Naive thymus-derived CD8-positive, alpha-beta T cell (primary cell): ENCODE measurements at places on chromosomes 11 and 22. TPM values are rescaled to one million over a fixed set of nuclear protein-coding genes. Genes with fewer than 3 reads are reported as not detected.

The OR8G1 gene
- not detected for total RNA-seq

The VSTM5 gene
- total RNA-seq = not detected

The PIWIL4 gene
- 1.6 TPM for total RNA-seq

The MPPED2 gene
- total RNA-seq = 3.3 TPM

The CABP4 gene
- total RNA-seq = 2.9 TPM

The TRIM6 gene
- not detected for total RNA-seq

The KCNA4 gene
- total RNA-seq = not detected

The AMOTL1 gene
- 0.08 TPM for total RNA-seq

The IL18 gene
- total RNA-seq = not detected

The TBX10 gene
- total RNA-seq = not detected

The HOATZ gene
- not detected for total RNA-seq

The KRTAP5-2 gene
- not detected for total RNA-seq

The LGR4 gene
- total RNA-seq = 1.1 TPM

The RIMBP3C gene
- 3.2 TPM for total RNA-seq

The C11orf42 gene
- total RNA-seq = not detected

The MYO7A gene
- total RNA-seq = 0.18 TPM

The TEX54 gene
- total RNA-seq = 0.91 TPM

The PRSS23 gene
- not detected for total RNA-seq

DNA sequence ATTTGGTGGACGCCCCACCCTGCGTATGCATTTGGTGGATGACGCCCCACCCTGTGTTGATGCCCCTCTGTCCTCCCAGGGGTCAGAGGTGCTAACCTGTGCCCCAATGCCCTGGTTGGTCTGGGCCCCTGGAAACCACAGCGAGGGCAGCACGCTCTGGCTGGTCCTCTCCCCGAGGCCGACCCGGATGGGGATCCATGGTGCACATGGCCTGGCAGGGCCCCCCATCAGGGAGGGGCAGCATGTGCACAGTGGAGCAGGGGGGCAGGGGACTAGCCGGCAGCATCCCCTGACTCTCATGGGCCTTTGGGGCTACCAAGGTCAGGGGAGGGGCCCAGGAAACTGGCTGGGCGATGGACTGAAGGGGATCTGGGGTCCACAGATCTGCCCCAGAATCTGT is 7.6 kb upstream of the MUC5AC start:
- DNase-seq = no peak
- H3K4me3 ChIP-seq = no peak overlapping the region
- peaks cover 4% of the 10 kb centered on the region for H3K36me3 ChIP-seq
- peaks cover 5% of the 10 kb centered on the region for H3K4me1 ChIP-seq
- H3K27ac ChIP-seq = no peak overlapping the region
- H3K27me3 ChIP-seq = peaks cover 16% of the 10 kb centered on the region

DNA sequence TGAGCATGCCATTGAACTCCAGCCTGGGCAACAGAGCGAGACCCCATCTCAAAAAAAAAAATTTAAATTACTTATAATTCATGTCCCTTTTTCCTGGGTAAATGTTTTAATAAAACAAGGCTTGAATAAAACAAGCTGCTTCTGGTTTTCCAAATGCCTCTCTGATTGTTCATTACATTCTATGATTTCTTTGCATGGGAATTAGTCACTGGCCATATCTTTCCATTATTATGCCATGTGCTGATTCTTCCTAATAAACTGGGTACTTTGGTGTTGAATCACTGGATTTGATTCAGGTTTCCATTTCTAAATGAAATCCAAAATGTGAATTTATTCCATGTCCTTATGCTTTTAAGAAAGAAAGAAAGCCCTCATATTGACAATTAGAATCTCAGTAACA is 42.6 kb downstream of the ZNF215 start:
- H3K27ac ChIP-seq = no peak overlapping the region
- DNase-seq = no peak

DNA sequence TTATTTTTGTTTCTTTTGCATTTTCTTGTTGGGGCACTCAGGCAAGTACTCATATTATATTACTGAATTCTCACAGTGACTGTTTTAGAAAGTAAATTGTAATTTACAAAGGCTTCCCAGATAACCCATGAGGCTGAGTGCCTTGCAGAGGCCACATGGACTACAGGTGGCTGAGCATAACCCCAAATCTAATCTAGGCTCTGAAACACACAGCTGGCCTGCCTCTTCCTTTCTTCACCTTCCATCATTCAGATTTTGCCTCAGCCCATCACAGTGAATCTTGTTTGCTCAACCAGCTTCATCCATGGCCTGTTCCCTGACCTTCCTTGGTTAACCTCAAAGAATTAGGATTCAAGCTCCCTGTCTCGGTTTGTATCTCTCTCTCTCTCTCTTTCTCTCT is 78.5 kb upstream of the PRDM11 start:
- H3K27me3 ChIP-seq = peaks cover 2% of the 10 kb centered on the region
- H3K4me3 ChIP-seq = no peak overlapping the region
- peaks cover 8% of the 10 kb centered on the region for H3K36me3 ChIP-seq

- H3K36me3 ChIP-seq = no peaks in the 10 kb centered on the region
- DNase-seq = no peak
- peak overlapping the region; percentile 84 for H3K4me3 ChIP-seq
- H3K27me3 ChIP-seq = no peaks in the 10 kb centered on the region
- H3K4me1 ChIP-seq = peaks cover 16% of the 10 kb centered on the region
Measured at GRCh38 chr11:64165481-64165841, 452 bp downstream of the MACROD1 start.

DNA sequence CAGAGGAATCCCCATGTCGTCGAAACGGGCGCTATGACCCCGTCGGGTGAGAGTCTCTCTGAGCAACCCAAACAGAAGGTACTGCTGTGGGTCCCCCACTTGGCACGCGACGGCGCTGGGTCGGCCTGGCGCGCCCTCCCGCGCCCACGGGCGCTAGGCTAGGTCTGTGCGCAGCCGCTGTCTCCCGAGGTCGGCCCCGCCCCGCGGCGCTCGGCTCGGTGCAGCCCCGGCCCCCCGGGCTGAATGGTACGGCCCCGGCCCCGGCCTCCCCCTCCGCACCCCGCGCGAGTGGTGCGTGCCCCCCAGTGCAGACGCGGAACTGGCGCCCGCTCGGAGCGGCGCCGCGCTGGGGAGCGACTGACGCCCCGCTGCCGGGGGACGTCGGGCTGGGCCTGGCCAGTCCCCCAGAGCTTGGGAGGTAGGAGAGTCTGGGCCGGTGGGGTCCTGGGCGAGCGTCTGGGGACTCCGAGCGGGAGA is at the start of gene MADD:
TSS of gene MADD (plus strand) at position 305 of the 477 bp plus-strand sequence.
- peak; percentile 90 for DNase-seq
- H3K27ac ChIP-seq = peak within 1 kb of the TSS; percentile 98
- H3K4me3 ChIP-seq = peak within 1 kb of the TSS; percentile 88
- peaks cover 72% of the 10 kb centered on the region for H3K4me1 ChIP-seq

GRCh38 chr11:118447423-118447822 is 11.1 kb downstream of the KMT2A start:
- no peaks in the 10 kb centered on the region for H3K27me3 ChIP-seq
- peaks cover 49% of the 10 kb centered on the region for H3K36me3 ChIP-seq
- H3K4me1 ChIP-seq = peaks cover 73% of the 10 kb centered on the region
- H3K4me3 ChIP-seq = peak overlapping the region; percentile 11
- no peak for DNase-seq
- peak overlapping the region; percentile 17 for H3K27ac ChIP-seq

DNA sequence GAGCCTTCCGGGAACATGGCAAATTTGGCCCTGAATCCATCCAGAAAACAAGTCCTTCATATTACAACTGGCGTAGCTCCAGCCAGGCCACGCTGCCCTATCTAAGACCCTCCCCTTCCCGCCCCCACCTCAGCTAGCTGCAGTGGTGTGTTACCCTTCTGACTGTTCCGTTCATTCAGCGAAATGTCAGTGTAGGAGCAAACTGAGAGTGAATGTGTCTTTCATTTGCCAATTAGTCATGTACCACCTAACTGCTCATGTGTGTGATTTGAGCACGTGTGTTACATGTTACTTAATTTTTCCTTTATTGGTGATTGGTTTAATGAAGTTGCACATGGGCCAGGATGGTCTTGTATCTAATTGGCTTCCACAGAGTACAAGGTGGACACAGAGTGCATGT is 34.8 kb upstream of the POU2AF1 start:
- H3K36me3 ChIP-seq = no peaks in the 10 kb centered on the region
- DNase-seq = no peak
- peaks cover 29% of the 10 kb centered on the region for H3K4me1 ChIP-seq
- no peaks in the 10 kb centered on the region for H3K27me3 ChIP-seq
- H3K4me3 ChIP-seq = no peak overlapping the region

DNA sequence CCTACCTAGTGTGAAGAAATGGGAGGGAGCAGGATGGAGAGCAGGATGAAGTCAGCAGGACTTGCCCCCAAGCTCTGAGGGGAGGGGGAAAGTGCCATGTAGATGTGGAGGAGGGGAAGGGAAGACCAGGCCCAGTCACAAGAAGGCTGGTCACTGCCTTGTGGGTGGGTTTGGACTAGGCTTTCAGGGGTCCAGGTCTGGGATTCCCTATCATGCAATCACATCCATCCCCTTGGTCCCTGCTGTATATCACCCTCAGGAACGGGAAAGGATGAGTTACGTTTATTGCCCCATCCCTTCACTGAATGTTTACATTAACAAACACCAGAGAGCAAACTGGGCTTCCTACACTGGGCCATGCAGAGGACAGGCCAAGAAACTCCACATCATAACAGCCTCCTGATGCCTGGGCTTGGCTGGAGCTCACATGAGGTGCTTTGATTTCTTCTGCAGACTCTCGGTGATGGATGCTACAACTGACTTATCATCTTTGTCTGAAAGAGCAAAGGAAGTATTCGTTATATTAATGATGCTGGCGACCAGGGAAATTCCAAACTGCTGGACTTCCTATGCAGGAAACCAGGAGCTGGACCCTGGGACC is 5.6 kb downstream of the TMEM86A start:
- no peaks in the 10 kb centered on the region for H3K27me3 ChIP-seq
- peaks cover 36% of the 10 kb centered on the region for H3K4me1 ChIP-seq
- no peak overlapping the region for H3K27ac ChIP-seq
- no peaks in the 10 kb centered on the region for H3K36me3 ChIP-seq
- no peak overlapping the region for H3K4me3 ChIP-seq

GRCh38 chr11:3735827-3736226 is 61.5 kb downstream of the NUP98 start:
- H3K36me3 ChIP-seq = peaks cover 15% of the 10 kb centered on the region
- DNase-seq = no peak
- H3K27me3 ChIP-seq = no peaks in the 10 kb centered on the region

DNA sequence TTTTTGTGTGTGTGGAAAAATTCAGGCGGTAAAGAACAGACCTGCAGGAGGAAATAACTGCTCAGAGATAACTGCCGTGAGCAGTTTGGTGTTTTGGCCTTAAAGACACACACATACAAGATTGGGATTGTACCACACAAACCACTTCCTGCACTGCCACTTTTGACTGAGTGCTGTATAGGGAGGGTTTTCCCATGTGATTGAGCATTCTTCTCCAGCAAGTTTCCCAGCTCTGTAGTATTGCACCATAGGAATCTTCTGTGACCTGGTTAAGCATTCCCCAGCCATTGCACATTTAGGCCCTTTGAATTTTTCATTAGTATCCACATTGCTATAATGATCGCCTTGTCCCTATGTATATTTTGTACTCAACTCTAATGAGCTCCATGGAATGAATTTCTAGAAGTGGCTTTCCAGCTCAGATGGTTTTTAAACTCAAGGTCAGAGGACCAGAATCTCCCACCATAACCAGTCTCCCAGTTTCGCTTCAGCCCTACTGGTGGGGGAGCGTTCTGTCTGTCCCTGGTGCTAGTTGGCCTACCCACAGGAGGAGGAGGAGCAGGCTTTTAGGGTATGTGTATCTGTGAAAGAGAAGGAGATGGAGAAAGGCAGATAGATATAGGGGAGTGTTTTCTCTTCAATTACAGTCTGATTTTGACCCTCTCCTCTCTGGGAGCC is 9.3 kb downstream of the CD82 start:
- no peak for DNase-seq
- H3K27me3 ChIP-seq = no peaks in the 10 kb centered on the region
- H3K27ac ChIP-seq = peak overlapping the region; percentile 64
- H3K4me3 ChIP-seq = peak overlapping the region; percentile 74

DNA sequence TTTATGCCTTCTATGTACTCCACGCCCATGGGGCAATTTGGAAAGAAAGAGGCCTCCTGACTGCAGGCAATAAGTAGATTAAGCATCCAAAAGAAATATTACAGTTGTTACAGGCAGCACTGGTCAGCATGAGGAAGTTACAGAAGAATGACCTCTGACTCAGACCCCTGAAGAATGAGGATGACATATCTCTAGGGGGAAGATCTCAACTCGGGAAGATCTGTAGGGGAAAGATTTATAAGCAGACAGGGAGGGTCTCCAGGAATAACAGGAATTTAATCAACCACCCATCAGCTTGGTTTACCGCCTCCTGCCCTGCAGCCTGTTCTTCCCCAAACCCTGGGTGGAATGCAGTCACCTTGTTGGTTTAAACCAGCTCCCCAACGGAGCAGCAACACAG is 58.0 kb downstream of the RCN1 start:
- no peaks in the 10 kb centered on the region for H3K4me1 ChIP-seq
- peaks cover 31% of the 10 kb centered on the region for H3K27me3 ChIP-seq
- DNase-seq = no peak
- no peaks in the 10 kb centered on the region for H3K36me3 ChIP-seq

GRCh38 chr11:15882876-15883454 is 473.4 kb downstream of the SOX6 start:
- H3K4me3 ChIP-seq = no peak overlapping the region
- H3K4me1 ChIP-seq = no peaks in the 10 kb centered on the region
- H3K27me3 ChIP-seq = peaks cover 4% of the 10 kb centered on the region

DNA sequence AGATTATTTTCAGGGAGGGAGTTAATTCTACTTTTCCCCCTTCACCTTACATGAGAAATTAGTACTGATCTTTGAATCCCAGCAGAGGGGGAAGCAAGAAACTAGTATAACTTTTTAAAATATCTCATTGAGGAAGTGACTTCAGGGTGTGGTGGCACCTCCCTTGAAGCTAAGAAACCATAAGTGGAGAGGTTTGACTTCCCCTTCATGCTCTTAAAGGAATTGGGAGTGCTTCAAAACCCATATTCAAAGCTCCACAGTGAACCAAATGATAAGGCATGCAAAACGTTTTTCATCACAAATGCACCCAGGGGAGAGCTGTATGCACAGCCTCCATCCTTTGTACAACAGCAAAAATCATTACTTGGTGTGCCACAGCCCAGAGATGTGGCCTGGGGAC is 540 bp downstream of the MS4A14 start:
- H3K27me3 ChIP-seq = peaks cover 5% of the 10 kb centered on the region
- no peaks in the 10 kb centered on the region for H3K36me3 ChIP-seq
- peaks cover 15% of the 10 kb centered on the region for H3K4me1 ChIP-seq
- no peak overlapping the region for H3K27ac ChIP-seq
- no peak for DNase-seq

DNA sequence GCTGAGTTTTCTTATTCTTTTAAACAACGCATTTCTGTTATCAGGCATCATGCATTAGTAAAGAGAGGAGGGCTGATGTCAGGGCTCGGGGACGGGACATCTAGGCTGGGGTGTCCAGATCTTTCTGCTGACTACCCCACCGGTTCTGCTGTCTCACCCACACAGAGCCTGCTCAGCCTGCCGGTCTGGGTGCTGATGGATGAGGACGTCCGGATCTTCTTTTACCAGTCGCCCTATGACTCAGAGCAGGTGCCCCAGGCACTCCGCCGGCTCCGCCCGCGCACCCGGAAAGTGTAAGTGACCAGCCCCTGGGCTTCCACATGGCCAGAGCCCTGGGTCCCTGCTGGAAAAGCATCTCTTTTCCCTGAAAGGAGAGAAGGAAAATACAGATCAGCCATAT is 9.4 kb downstream of the NCF4 start:
- H3K27me3 ChIP-seq = no peaks in the 10 kb centered on the region
- no peaks in the 10 kb centered on the region for H3K4me1 ChIP-seq
- no peak for DNase-seq
- no peak overlapping the region for H3K27ac ChIP-seq
- no peak overlapping the region for H3K4me3 ChIP-seq
- H3K36me3 ChIP-seq = no peaks in the 10 kb centered on the region
